Urinary bladder (tissue), 4 donors: ENCODE measurements at places on chromosomes 12 and 14. TPM values are rescaled to one million over a fixed set of nuclear protein-coding genes. Genes with fewer than 3 reads are reported as not detected.

Gene KTN1
- 175 TPM for total RNA-seq

Gene SNW1
- 59.5 TPM for total RNA-seq

Gene NRIP2
- 1.7 TPM for total RNA-seq

Gene KRT74
- total RNA-seq, result not detected

Gene PRIMA1
- total RNA-seq, result 1.3 TPM

Gene YBX3
- total RNA-seq, result 100.0 TPM

Gene HSPB8
- 47.8 TPM for total RNA-seq
